ENCODE measurements at places on chromosomes 1 and 21. TPM values are rescaled to one million over a fixed set of nuclear protein-coding genes. Genes with fewer than 3 reads are reported as not detected.

Gene ANGPTL1
- 8.1 TPM for total RNA-seq

Gene SLFNL1
- total RNA-seq, result 0.66 TPM

Gene PRAMEF10
- not detected for total RNA-seq

Gene PDPN
- 4.5 TPM for total RNA-seq

Gene SLAMF9
- total RNA-seq, result not detected

Gene UBXN10
- total RNA-seq, result under 0.01 TPM

Gene CNKSR1
- 0.17 TPM for total RNA-seq

Gene S100A7A
- total RNA-seq, result not detected

Gene TNFRSF25
- 1.0 TPM for total RNA-seq

Gene LINGO4
- not detected for total RNA-seq

Gene TLCD4
- 0.29 TPM for total RNA-seq

Measured in smooth muscle cell of trachea (primary cell).